ENCODE measurements at places on chromosomes 4 and X.
A peak's percentile ranks its signal among the peaks of the same experiment; 100 is the strongest.

GRCh38 chrX:2188330-2188792, 312.4 kb downstream of the DHRSX start:
- no peak for DNase-seq

DNA sequence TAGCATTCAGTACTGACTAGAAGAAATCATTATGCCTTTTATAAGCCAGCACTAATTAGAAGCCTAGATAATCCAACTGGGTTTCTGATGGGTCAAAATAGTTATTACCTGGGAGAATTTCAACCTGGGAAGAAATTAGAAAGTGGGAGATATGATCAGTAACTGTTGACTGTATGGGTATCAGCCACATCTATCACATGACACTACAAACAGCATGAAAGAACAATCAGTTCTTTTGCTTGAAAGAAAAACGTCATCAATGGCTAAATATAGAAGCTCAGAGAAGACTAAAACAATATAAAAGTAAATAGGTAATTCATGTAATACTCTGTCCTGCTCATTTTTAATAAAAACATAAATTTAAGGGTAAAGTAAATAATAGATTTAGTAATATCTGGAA, 145.1 kb downstream of the CAMK2D start:
- DNase-seq, result no peak

DNA sequence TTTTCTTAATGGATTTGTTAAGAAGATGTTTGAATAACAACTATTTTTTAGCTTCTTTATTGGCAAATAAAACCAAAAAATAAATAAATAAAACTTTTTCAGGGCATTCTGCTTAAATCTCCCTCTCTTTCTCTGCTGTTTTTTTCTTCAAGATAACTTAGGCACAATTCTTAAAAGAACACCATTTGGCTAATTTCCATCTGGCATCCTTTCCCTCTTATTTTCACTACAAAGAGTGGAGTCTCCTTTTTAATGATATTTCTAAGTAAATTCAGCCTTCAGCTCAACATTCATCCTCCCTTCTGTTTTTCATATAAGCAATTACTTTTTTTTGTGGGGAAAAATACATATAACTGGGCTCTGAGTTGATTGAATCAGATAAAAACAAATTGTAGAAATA, 88.1 kb downstream of the PCDH7 start:
- DNase-seq, result no peak

DNA sequence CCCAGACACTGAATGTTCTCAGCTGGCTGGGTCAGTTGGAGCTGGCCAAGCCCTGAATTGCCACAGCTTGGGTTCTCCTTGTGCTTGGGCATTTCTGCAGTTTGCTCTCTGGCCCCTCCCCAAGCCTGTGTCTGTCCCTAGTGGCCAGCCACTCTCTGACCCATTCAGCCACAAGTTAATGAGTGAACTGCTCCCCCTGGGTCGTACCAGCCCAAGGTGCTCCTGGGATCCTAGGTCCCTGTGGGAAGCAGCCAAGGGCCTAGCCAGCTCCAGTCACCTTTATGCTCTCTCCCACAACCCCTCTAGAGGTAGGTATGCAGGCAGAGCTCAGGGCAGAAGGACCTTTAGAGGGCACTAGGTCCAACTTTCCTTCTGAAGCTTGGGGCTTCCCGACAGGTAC, 51.5 kb downstream of the STARD8 start:
- no peak for DNase-seq

GRCh38 chrX:132750331-132751062, 207.9 kb downstream of the HS6ST2 start:
- DNase-seq, result no peak

DNA sequence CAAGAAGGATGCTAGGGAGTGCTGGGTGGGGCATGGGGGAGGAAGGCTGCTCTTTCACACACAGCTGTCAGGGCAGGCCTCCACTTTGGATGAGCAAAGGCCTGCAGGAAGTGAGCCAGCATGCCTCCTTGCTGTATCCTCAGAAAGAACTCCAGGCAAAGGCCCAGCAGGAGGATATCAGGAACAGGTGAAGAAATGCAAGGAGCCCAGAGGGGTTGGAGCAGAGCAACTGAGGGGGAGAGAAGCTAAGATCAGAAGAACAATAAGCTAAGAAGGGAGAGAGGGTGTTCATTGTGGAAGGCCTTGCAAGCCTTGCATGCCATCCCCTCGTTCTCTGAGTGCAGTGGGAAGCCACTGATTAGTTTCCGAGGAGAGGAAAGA, 115.1 kb downstream of the CAMK2D start:
- no peak for DNase-seq

- no peak for DNase-seq
Measured at GRCh38 chr4:187396106-187396505, 599.5 kb upstream of the ZFP42 start.

DNA sequence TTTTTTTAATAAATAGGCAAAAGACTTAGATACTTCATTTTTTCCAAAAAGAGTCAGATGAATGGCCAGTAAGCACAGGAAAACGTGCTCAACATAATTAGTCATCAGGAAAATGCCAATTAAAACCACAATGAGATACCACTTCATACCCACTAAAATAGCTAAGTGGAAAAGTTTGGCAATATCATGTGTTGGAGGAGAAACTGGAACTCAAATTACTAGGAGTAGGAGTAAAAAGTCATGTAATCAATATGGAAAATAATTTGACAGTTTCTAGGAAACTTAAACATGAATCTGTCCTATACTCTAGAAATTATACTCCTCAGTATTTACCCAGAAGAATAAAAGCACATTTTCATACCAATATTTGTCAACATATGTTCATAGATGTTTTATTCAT, 449.8 kb downstream of the INPP4B start:
- no peak for DNase-seq

DNA sequence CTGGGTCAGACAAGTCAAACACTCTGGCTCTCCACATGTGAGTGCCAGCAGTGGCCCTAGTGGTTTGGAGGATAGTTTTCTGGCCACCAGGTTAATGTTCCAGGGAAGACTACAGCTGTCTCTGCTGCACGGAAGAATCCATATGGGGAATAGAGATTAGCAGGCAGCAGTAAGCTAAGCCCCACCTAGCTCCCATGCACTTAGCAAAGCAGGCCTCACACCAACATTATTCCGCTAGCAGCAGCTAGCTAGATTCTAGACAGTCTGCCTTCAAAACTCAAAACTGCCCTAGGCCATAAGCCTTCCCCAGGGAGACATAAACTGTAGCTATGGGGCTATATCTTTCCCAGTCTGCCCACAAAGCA, 203.4 kb downstream of the CHIC1 start:
- no peak for DNase-seq

DNA sequence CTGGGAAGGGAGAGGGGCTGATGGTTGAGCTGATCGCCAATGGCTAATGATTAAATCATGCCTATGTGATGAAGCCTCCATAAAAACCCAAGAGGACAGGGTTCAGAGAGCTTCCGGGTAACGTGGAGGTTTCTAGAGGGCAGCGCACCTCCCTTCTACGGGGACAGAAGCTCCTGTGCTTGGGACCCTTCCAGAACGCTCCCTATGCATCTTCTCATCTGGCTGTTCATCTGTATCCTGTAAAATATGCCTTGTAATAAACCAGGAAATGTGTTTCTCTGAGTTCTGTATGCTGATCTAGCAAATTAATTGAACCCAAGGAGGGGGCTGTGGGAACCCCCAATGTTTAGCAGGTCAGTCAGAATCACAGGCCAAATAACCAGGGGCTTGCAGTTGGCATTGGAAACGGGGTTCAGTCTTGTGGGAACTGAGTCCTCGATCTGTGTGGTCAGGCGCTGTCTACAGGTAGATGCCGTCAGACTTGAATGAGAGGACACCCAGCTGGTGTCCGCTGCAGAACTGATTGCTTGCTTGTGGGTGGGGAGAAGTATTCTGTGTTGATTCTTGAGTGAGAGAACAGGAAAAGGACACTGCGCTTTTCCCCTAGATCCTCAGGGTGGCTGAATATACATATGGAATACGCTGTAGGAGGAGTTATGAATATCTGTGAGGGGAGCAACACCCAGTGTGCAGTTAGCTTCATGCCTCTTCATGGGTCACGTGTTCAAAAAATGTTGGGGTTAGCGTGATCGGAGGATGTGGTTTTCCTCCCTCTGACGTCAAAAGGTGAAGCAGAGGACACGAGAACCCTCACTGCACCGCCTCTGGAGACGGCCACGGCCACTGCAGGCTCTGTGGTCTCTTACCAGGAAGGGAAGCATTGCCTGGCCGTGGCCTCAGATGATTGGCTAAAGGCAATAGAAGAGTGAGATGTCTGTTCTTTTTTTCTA, 29.2 kb downstream of the HTT-AS start:
- peak; percentile 59 for DNase-seq

GRCh38 chrX:20215565-20215964, 51.1 kb downstream of the RPS6KA3 start:
- DNase-seq, result no peak

- no peak for DNase-seq
Measured at GRCh38 chr4:98746936-98747335, 88.5 kb upstream of the TSPAN5 start.

GRCh38 chrX:13158911-13159310, 114.5 kb upstream of the FAM9C start:
- DNase-seq, result no peak

GRCh38 chrX:2397229-2398063, 103.3 kb downstream of the DHRSX start:
- DNase-seq, result no peak

GRCh38 chr4:8913858-8914460, 42.3 kb upstream of the HMX1 start:
- DNase-seq, result no peak

- DNase-seq, result no peak
Measured at GRCh38 chr4:121829511-121829910, 5.8 kb upstream of the CCNA2 start.

- no peak for DNase-seq
Measured at GRCh38 chr4:180530787-180531186, 1712.4 kb upstream of the TENM3 start.

DNA sequence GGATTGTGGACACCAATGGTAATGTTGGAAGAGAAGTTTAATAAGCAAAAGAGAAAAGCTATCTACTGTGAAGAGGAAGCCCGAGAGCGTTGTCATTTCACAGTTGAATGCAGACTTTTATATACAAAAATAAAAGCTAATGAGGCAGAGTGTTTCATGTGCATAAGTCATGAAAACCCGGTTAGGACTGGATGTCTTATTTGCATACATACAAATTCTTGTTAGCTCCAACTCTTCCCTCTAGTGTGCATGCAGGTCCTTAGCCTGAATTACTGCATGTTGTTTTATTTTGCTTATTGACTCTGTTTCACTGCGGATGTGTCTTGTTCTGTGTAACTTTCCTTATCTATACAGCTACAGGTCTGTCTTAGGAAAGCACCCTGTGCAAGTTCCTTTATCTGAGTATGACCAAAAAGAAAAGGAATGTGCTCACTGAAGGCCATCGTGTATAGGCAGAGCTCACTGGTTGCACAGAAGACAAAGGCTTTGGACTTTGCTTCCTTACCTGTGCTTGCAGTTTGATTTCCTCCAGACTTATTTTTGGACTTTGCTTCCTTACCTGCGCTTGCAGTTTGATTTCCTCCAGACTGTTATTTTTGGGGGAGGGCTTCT, 25.1 kb upstream of the UGT2B11 start:
- no peak for DNase-seq

DNA sequence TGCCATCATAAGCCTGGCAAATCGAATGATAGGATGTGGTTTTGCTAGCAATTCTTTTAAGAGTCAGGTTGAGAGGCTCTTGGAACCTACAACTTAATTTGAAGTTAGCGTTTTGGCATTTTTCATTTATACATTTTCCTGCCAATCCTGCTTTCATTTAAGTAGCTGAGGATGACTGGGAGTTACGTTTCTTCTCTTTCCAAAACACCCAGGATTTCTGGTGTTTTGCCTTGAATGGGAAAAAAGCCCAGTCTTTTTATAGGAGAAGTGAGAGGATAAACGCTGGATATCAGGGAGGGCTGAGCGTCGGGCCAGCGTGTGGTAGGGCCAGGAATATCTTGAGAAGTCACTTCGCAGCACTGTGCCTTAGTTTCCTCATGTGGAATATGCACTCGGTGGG, 174.2 kb upstream of the HAND2 start:
- DNase-seq, result no peak

GRCh38 chr4:113444386-113444785, 317.2 kb downstream of the CAMK2D start:
- no peak for DNase-seq

- no peak for DNase-seq
Measured at GRCh38 chr4:44071959-44072955, 376.4 kb downstream of the KCTD8 start.

GRCh38 chrX:129642641-129643040, 12.1 kb downstream of the APLN start:
- no peak for DNase-seq

DNA sequence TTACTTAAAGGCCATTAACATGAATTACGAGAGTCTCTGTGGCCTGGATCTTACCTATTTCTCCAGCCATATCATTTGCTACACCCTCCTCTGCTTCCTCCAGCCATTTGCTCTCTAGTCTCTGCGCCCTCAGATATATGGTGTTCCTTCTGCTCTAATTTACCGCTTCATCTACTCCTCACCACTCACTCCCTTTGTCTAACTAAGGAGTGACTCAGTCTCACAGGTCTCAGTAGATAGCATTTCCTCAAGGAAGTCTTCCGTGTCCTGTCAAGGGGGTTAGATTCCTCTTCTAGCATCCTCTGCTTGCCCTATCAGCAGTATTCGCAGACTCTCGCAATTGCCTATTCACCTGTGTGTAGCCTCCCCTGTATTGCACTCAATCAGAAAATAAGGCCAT, 892.1 kb upstream of the INTU start:
- DNase-seq, result no peak

GRCh38 chr4:184328022-184328736, 110.5 kb upstream of the ENPP6 start:
- DNase-seq, result peak; percentile 32

GRCh38 chr4:21001490-21001889, 301.2 kb downstream of the PACRGL start:
- DNase-seq, result no peak

DNA sequence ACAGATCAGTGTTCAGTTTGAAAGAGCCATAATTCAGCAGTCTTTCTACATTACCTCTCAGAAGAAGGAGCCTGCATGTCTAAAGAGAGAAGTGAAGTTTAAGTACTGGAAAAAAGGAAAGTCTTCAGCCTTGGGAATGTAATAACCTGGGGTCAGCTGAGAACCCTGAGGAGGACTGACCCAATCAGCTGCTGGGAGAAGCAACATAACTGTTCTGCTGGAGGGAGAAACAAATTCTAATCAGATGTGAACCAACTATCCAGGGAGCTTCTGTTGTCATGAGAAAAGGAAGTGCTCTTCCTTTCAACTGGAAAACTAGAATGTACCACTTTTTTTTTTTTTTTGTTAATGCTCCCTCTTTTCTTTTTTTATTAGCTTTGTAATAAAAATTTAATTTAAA, 64.5 kb upstream of the PDE5A start:
- no peak for DNase-seq

GRCh38 chr4:2694691-2695090, 61.4 kb downstream of the TNIP2 start:
- DNase-seq, result no peak

- DNase-seq, result no peak
Measured at GRCh38 chr4:123666486-123666885, 269.9 kb downstream of the SPRY1 start.

GRCh38 chrX:119118780-119119395, 8.7 kb downstream of the KIAA1210 start:
- DNase-seq, result peak; percentile 35

- DNase-seq, result no peak
Measured at GRCh38 chr4:164894702-164895101, 17.7 kb downstream of the APELA start.

GRCh38 chr4:177287255-177287654, 22.4 kb upstream of the NEIL3 start:
- no peak for DNase-seq

GRCh38 chrX:19956923-19957322, 33.9 kb downstream of the BCLAF3 start:
- no peak for DNase-seq

All from stimulated activated CD4-positive, alpha-beta T cell treated with anti-CD3 and anti-CD28 coated beads, Interleukin-15, amount 100 ng/mL, for 48 hours (primary cell).